ENCODE measurements at places on chromosomes 11 and 22.
A peak's percentile ranks its signal among the peaks of the same experiment; 100 is the strongest.

DNA sequence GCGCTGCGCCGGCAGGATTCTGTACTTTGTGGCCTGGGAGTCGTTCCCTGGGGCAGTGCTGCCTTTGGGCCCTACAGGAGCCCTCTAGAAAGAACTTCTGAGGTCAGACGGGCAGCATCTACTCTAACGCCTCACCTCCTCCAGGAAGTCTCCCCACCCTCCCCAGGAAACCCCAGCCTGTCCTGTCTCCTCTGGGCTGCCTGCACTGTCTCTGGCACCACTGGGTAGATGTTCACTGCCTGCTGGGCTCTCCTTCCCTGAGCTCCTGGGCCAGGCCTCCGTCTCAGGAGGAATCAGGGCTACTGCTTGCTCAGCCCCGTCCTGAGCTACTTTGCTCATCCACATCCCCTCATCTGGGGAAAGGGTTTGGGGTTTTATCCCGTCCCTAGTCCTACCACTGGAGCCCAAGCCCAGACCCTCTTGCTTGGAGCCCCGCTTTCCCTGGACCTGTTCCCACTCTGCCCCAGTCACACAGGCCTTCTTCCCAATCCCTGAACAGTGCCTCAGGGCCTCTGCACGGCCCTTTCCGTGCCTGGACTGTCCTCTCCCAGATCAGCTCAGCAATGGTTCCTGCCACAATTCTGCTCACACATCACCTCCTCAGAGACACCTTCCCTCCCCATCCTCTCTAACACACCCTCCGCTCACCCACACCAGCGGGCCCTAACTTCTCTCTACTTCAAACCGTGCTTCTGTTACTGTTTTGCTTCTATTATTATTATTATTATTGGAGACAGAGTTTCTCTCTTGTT, 11.3 kb upstream of the TREH start:
- no peaks in the 10 kb centered on the region for H3K36me3 ChIP-seq
- DNase-seq: no peak
- peak overlapping the region; percentile 30 for H3K27ac ChIP-seq
- H3K27me3 ChIP-seq: peaks cover 1% of the 10 kb centered on the region

DNA sequence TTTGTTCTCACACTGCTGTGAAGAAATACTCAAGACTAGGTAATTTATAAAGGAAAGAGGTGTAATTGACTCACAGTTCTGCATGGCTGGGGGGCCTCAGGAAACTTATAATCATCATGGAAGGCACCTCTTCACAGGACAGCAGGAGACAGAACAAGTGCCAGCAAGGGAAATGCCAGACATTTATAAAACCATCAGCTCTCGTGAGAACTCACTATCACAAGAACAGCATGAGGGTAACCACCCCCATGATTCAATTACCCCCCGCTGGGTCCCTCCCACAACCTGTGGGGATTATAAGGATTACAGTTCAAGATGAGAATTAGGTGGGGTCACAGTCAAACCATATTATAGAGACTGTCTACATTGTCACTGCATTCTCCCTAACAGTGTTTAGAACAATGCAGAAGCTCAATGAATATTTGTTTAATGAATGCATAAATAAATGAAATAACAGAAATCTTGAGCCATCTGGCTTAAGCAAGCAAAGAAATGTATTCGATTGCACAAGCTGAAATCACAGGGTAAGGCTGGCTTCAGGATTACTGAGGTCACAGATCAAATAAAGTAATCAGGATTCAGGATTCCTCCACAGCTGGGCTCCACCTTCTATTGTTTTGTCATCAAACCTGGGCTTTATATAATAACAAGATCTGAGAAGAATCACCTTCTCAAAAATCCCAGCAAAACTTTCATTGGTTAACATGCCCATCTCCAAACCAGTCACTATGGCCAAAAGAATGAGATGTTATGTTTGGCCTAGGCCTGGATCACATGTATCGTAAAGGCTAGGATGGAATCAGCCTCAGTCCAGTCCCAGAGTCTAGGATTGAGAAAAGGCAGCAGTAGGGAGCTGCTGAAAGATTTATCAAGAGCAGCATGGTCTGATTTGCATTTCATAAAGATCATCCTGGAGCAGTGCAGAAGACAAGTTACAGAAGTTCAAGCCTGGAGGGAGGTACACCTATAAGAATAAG, 137.8 kb upstream of the UBASH3B start:
- H3K36me3 ChIP-seq: no peaks in the 10 kb centered on the region
- no peak overlapping the region for H3K27ac ChIP-seq
- no peaks in the 10 kb centered on the region for H3K27me3 ChIP-seq
- no peak overlapping the region for H3K4me3 ChIP-seq

DNA sequence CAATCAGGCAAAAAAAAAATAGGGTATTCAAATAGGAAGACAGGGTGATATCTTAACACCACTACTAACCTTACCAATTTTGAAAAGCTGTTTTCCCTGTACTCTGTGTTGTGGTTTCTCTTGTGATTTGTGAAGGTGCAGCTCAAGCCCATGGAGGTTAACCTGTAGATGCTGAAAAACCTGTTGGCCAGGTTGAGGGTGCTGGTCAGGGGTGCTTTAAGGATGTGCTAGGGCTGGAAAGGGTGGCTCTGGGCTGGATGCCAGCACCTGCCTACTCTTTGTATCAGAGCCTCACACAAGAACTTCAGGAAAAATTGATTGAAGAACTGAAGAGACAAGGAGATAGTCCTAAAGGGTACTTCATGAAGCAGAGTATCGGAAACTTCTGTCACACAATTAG, 18.3 kb upstream of the OR5M8 start:
- DNase-seq: no peak
- H3K36me3 ChIP-seq: no peaks in the 10 kb centered on the region
- H3K27me3 ChIP-seq: no peaks in the 10 kb centered on the region
- H3K4me3 ChIP-seq: no peak overlapping the region
- H3K4me1 ChIP-seq: no peaks in the 10 kb centered on the region
- no peak overlapping the region for H3K27ac ChIP-seq

DNA sequence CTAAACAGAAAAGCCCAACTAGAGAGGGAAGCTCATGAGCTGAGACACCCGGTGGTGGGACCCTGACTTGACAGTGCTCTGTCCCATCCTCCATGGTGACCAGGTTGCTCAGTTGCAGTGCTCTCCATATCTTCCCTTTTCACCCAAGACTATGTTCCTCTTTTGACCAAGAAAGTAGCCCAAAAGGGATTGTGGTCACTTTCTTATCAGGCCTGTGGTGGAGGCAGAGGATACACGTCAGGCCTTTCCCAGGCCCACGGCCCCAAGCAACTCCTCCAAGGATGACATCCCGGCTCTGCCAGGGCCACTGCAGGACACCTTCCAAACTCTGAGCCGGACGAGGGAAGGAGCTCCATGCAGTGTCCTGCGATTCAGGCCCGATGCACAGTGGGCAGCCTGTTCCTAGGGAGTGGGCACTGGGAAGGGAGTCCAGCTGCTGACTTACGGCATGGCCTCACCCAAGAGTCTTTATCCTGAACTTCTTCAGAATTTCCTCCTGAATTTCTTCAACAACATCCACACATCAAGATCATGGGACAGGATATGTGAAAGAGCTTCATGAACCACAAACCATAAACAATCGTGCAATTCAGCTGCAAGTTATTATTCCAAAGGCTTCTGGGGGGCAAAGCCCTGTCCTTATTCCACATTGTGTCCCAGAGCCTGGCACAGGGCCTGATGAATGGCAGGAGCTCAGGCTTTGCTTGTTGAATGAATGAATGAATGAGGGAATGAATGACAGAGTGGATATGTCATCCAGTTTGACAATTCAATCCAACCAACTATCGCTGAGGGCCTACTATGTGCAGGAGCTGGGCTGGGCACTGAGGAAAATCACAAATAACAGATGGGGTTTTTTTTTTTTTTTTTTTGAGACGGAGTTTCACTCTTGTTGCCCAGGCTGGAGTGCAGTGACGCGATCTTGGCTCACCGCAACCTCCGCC, 36.0 kb upstream of the MYH9 start:
- no peaks in the 10 kb centered on the region for H3K27me3 ChIP-seq
- H3K4me1 ChIP-seq: peaks cover 19% of the 10 kb centered on the region

GRCh38 chr11:69542314-69543168, 61.1 kb downstream of the LINC01488 start:
- peaks cover 12% of the 10 kb centered on the region for H3K4me1 ChIP-seq
- no peak for DNase-seq
- no peak overlapping the region for H3K4me3 ChIP-seq
- H3K36me3 ChIP-seq: no peaks in the 10 kb centered on the region

GRCh38 chr11:133162227-133162626, 370.1 kb downstream of the OPCML start:
- no peaks in the 10 kb centered on the region for H3K36me3 ChIP-seq
- peaks cover 67% of the 10 kb centered on the region for H3K27me3 ChIP-seq
- DNase-seq: no peak
- no peak overlapping the region for H3K4me3 ChIP-seq
- no peak overlapping the region for H3K27ac ChIP-seq
- peaks cover 5% of the 10 kb centered on the region for H3K4me1 ChIP-seq

GRCh38 chr22:30439836-30440235, 14.3 kb downstream of the MTFP1 start:
- peaks cover 5% of the 10 kb centered on the region for H3K27me3 ChIP-seq
- no peak overlapping the region for H3K27ac ChIP-seq
- no peak for DNase-seq
- H3K4me3 ChIP-seq: no peak overlapping the region

DNA sequence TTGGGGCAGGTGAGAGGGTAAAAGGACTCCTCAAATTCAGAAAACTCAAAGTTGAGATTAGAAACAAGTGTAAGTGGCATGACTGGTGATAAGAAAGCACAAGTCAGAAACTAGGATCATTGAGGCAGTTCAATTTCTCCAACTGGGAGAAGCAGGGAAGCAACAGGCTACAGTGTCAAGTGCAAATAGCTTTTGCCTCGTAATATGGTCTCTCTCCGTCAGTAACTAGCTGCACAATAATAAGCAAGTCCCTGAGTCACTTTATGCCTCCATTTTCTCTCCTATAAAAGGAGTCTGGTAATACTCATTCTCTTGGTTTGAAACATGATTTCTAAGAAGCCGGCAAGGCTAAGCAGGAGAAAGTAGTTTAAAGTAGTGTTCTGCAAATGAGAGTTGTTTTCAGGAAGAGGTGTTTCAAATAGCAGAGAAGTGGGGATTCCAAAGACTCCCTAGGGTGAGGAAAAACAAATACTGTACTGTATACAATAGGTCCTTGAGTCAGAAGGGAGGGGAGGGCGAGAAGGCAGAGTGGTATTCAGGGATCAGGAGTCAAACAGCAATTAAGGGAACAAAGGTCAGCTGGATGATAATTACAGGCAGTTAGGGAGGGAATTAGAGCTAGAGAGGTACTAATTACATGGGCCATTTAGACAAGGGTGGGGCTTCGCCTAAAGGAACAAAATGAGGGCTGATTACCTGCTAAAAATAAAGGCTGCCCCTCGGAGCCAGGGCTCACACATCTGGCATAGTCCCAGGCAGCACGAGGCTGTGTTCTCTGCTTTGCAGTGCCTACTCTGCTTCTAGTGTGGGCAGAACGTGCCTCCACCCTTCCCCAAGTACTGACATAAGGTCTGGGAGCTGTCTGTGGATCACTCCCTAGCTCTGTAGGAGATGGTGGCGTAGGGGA, 96.0 kb upstream of the BDNF start:
- H3K36me3 ChIP-seq: no peaks in the 10 kb centered on the region
- H3K27ac ChIP-seq: no peak overlapping the region
- no peaks in the 10 kb centered on the region for H3K4me1 ChIP-seq

DNA sequence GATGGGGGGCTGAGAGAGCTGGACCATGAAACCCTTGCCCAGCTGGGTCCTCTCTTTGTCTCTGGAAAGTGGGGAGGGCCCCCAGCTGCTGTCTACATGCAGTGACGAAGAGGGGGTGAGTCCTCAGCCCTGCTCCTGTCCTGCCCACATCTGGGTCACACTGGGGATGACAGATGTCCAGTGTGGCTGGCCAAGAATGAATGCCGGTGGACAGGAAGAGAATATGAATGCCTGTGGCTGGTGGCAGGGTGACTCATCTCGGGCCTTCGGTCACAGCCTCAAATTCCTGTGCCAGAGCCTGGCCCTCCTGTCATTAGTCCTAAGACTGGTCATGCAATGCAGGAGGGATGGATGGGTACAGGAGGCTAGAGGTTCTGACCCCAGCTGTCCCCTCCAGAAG, 2.2 kb upstream of the PNPLA3 start:
- no peaks in the 10 kb centered on the region for H3K36me3 ChIP-seq
- H3K4me3 ChIP-seq: no peak overlapping the region
- DNase-seq: no peak
- peaks cover 14% of the 10 kb centered on the region for H3K4me1 ChIP-seq

DNA sequence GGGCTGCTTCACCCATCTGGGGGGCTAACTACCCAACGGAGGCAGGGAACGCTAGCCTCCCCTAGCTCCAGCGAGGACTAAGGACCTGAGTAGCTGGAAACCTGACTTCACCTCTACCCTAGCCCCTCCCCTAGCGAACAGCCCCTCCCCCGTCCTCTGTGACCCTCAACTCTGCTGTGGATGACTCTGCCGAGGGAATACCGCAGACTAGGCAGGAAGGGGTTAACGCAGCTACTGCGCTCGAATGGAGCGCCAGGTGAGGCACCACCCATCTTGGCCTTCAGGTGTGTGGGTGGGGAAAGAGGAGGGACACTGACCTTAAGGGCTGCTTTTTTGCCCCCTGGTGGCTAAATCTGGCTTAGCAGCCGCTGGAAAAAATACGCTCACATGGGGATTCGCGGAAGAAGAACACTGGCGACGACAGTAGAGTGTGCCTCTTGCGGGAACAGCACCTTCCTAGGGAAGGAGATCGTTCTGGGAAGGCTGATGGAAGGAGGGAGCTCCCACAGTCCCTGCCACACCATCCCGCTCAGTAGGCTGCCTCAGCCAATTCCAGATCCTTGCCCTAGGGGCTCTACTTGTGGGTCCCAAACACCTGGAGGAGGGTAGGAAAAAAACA, 4.5 kb upstream of the BCL9L start:
- H3K27me3 ChIP-seq: no peaks in the 10 kb centered on the region
- peaks cover 26% of the 10 kb centered on the region for H3K4me1 ChIP-seq
- peak overlapping the region; percentile 94 for H3K27ac ChIP-seq

- H3K4me1 ChIP-seq: peaks cover 19% of the 10 kb centered on the region
- H3K27ac ChIP-seq: no peak overlapping the region
- no peak overlapping the region for H3K4me3 ChIP-seq
- DNase-seq: no peak
Measured at GRCh38 chr11:69934861-69935494, 115.8 kb upstream of the FGF3 start.

DNA sequence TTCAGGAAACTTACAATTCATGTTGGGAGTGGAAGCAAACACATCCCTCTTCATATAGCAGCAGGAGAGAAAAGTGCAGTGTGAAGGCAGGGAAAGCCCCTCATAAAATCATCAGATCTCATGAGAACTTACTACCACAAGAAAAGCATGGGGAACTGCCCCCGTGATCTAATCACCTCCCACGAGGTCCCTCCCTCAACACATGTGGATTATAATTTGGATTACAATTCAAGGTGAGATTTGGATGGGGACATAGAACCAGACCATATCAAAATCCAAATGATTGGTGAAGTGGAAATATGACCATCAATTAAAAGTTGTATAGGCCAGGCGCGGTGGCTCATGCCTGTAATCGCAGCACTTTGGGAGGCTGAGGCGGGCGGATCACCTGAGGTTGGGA, 1268.0 kb downstream of the JRKL start:
- no peak overlapping the region for H3K27ac ChIP-seq
- DNase-seq: no peak
- no peaks in the 10 kb centered on the region for H3K4me1 ChIP-seq
- H3K36me3 ChIP-seq: no peaks in the 10 kb centered on the region
